Stimulated activated CD8-positive, alpha-beta memory T cell treated with anti-CD3 and anti-CD28 coated beads, Interleukin-15, amount 100 ng/mL, for 24 hours (primary cell): ENCODE measurements at places on chromosomes 12 and 14.

DNA sequence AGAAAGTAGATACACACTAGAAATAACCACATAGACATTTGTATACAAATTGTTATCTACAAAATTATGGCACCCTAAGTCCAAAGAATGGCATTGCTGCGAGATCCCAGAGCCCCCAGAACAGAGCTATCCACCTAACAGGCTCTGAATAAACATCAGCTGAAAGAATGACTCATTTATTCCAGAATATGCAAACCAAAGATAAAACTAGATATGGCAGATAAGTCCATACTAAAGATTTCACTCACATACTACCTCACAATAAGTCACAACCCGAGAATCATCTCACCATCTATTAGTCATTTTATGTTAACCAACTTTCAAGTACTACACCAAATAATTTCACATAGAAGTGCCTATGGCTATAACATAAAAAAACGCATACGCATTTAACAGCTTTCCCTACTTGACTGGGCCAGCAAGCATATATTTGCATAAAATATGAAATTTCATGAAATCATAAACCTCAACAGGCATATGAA, 5.6 kb downstream of the CNIH1 start:
- no peak for DNase-seq

DNA sequence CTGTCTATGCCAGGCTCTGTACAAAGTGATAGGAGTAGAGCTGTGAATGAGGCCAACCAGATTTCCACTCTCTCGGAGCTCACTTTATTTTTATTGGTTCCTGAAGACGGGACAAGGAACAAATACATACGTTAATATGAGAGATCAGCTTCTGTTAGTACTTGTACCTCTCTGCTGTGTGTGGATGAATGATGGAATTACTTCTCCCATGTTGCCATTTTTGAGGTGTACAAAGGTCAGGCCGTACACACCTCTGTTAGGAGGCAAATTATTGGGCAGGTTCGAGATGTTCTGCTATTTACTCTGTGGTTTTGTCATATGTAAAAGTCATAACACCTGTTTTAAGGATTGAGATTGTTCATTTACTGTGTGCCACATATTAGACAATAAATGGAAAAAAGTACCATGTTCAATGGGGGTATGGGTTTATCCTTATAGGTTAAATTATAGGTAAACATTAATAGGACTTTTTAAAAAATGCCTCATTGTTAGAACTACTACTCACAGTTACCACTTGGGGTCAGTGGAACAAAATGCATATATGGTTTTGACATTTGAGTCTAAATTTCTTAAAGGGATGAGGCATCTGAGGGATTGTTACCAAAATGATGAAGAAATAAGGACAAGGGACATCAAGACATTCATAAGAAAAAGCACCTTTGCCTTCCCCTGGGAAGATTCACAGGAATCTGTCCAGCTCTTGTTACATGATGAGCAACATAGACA, 26.9 kb downstream of the WBP11 start:
- no peak for DNase-seq

DNA sequence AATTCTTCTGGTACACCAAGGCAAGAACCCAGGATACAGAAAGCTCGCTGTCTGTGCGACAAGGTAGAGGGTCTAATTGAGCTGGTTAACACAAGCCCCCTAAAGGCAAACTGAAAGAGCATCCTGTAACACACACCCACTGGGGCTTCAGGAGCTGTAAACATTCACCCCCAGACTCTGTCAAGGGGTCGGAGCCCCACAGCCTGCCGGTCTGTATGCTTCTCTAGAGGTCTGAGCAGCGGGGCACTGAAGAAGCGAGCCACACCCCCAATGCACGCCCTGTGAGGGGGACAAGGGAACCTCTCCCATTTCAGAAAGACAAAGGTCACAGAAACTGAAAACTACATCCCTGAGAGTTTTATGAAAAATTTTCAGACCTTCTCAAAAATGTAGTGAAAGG, 1.3 kb upstream of the IPO8 start:
- no peak for DNase-seq

DNA sequence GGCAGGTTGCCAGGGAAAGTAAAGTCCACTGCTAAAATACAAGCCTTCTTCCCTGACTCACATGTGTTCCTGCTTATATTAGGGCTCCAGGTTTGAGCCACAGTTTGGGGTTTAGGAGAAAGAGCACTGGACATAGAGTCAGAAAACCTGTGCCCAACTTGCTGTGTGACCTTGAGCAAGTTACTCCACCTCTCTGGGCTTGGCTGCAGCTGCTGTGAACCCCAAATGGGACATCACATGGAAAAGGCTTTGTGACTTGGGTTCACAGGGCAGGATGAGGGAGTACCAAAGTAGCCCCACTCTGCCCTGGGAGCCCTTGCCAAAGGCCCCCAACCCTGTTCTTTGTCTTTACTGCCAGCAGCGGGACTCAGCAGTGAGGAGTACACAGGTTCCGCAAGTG, 79.0 kb upstream of the NOS1 start:
- no peak for DNase-seq

GRCh38 chr14:70651522-70651921, 9.8 kb downstream of the TTC9 start:
- no peak for DNase-seq

DNA sequence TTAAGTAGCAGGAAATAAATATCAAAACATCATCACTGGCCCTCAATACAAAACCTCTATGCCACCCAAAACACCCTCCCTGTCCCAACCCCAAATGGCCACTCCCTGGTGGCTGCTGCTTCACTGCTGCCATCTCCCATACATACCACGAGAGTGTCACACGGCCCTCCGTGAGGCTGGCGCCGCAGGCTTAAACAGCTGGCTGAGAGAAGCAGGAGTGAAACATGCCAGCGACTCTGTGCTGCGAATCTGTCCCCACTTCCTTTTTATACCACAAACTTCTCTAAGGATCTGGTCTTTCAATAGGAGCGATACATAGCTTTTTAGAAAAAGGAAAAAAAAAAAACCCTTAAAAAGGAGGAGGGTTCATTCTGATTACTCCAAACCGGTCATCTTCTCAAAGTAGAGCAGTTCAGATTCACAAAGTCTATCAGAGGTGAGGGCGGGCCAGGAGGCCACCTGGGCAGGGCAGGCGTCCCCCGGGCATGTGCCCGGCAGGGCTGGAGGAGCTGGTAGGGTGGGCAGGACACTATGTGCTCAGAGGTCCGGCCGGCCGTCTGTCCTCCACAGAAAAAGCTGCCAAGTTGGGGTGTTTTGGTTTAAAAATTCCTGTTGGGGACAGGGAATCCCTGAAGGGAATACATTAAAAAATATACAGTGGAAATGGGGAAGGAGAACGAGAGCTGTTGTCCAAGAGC, 26.5 kb downstream of the MAX start:
- DNase-seq: no peak

DNA sequence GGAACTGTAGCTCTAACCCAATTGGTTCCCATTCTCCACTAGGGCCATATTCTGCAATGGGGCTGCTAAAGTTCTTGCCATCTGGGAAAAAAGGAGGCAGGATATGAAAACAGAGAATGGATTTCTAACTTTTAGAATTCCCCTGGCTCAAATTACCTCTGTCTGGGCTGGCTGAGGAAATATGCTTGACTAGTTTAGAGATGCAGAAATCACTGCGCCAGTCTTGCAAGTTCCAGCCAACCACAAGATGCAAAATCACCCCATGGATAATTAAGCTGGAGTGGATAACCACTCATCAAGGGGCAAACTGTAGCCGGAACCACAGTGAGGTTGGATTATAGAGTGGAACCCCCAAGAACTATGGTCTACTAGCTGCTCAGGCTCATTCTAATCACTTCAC, 126.3 kb downstream of the RALGAPA1 start:
- DNase-seq: no peak

- DNase-seq: no peak
Observed at GRCh38 chr12:81809113-81809777, 50.1 kb upstream of the PPFIA2 start.

DNA sequence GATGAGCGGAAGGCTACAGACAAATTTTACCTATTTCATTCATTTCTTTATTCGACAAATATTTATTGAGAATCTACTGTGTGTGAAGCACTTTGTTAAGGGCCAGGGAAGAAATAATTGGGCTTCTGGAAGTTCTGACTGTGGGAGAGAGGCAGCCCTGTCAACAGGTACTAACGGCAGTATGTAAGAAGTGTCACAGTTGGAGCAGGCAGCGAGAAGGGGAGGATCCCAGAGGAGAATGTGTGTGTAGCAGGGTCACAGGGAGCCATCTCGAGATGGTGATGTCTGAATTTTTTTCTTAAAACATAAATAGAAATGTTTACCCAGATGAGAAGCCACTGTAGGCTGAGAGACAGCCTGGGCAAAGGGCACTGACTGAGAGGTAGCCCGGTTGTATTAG, 163.3 kb upstream of the SLC38A2 start:
- DNase-seq: no peak

DNA sequence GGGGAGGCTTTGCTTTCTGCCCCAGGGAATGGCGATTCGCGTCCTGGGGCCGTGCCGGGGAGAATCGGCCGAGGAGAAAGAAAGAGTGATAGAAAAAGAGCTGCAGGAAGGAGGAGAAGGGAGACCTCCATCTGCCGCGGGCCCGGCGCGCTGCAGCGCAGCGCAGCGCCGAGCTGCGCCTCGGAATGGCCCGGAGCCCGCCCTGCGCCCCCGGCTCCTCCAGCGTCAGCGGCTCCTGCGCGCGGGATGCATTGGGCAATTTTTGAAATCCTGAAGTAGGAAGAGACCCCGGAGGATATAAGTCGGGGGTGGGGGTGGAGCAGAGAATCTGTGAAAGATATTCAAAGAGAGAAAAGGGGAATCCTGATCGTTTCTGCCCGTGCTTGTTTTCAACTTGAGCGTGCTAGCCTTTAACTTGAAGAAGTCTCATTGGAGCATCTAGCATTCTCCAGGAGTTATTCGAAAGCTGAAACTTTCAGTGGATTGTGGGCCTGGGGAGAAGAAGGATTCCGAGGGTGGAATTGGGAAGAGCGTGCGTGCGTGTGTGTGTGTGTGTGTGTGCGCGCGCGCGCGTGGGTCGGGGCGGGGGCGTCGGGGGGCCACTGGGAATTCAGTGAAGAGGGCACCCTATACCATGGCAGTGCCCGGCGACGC, 441 bp downstream of the PDE3A start:
- DNase-seq: no peak

- DNase-seq: no peak
Observed at GRCh38 chr14:55416866-55417265, 5.2 kb upstream of the ATG14 start.

- no peak for DNase-seq
Observed at GRCh38 chr12:129964826-129965457, 61.1 kb upstream of the TMEM132D start.

DNA sequence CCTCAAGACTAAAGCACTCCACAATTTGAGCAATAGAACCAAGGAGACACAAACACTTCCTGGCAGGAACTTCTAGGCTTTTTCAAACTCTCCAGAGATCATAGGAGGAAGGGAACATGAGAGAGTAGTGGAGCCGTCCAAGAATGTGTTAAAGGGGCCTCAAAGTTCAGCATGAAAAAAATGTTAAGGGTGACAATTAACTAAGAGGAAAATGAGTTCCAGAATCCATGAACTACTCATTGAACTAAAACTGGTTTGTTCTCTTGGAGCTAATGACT, 122.0 kb downstream of the WIF1 start:
- DNase-seq: no peak

GRCh38 chr12:2212537-2212936, 159.8 kb downstream of the CACNA1C start:
- no peak for DNase-seq

- DNase-seq: no peak
Observed at GRCh38 chr14:33014710-33015109, 76.0 kb downstream of the NPAS3 start.

DNA sequence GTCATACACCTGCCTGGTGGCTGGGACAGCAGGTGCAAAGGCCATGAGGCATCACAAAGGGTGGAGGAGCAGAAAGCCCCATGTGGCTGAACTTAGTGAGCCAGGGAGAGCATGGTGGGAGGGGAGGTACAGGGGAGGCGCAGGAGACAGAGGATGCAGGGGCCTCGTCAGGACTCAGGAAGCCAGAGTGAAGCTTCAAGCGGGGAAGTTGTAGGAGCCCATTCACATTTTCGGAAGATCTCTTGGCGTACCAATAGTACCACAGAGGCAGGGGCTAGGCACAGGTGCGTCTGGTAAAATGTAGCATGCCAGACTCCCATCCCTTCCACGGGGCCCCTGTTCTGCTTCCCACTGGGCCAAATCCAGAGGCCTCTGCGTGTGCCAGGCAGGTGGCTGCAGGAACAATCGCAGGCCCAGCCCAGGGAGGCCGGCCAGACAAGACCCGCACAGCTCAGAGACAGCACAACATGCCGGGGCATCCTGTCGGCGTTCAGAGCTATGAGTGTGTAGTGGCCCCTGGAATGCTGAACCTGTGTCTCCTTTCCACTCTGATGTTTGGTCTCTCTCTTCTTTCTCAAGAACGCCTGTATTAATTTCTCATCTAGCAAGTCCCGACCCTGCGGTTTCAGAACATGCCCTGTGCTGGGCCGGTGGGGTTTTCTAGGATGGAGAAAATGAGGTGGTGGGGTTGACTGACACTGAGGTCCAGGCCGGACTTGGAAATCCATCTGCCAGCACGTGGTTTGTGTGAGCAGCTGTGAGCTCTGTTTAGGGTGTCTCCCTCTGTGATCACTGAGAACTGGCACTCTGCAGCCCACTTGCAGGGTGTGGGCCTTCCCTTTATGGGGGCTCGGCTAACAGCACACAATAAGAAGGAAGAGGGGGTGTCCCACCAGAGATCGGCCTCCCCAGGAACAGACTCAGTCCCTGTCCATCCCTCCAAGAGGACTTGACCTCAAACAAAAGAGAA, 5.5 kb upstream of the TMEM132D start:
- DNase-seq: no peak

DNA sequence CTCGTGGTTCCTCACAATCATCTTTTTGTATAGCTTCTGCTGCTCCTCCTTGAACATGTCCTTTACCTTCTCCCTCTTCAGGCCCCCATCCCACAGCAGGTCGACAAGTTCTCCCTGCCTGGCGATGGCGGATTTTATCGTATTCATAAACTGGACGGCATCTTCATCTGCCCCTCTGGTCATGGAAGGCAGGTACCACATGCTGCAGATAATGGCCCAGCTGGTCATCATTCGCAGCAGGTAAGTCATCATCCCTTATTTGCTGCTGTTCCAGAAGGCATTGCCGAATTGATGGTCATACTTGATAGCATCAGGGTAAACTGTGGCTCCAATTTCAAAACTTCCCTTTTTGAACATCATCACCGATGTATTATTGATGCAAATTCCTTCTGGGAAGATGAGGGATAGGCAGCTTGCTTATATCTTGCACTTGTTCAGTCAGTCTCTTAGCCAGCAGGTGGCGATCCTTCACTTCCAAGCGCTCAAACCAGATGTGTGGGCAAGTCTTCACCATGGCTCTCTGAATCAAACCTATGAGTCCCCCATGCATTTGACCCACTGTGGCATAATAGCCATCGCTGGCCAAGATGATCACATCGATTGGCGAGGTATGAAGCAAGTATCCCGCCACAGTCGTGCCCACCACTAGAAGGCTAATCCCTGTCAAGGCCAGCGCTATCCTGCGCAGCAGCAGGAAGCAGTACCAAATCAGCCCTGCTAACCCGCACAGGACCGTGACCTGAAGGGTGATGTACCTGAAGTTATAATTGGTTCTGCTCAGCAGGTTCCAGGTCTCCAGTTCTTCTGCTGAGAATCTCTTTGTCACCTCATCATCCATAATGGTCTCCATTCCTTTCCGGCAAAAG, 381.5 kb upstream of the STXBP6 start:
- DNase-seq: no peak

- DNase-seq: no peak
Observed at GRCh38 chr12:88579161-88579517, 1.1 kb downstream of the KITLG start.

GRCh38 chr12:66550626-66551025, 128.2 kb downstream of the GRIP1 start:
- no peak for DNase-seq
